ENCODE measurements at places on chromosomes 3 and 15.
A peak's percentile ranks its signal among the peaks of the same experiment; 100 is the strongest.

GRCh38 chr3:15271785-15272381, 60.5 kb downstream of the SH3BP5 start:
- DNase-seq: no peak

DNA sequence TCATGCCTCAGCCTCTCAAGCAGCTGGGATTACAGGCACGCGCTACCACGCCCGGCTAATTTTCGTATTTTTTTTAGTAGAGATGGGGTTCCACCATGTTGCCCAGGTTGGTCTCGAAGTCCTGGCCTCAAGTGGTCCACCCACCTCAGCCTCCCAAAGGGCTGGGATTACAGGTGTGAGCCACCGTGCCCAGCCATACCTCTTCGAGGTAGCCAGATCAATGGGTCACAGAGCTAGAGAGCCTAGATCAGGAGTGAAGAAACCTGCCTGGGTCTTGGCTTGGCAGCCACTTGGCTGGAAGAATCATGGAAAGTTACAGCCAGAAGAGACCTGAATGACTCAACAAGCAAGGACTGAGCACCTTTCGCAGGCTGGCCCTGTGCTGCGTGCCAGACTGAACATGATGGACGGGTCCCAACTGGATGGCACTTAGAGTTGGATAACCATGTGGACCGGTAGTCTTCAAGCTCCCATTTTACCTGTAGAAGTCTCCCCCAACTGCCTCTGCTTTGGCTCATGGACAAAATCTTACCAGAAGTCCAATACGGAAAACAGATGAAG, 29.7 kb downstream of the GNB5 start:
- no peak for DNase-seq

DNA sequence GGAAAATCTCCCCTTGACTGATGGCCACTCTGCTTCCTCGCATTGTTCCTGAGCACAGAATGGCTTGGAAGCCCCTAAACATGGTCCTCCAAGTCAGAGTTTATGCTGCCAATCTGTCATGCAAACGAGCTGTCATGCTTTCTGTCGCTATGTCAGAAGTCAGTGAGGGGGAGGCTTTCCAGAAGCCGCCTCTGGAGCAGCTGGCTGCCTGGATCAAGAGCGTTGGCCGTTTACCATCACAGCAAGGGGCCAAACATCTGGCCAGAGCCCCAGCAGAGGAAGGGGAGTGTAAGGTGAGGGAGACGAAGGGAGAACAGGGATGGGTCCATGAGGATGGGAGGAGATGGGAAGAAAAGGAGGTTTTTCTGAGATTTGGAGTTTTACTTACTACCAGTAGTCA, 372.6 kb upstream of the NR2F2 start:
- DNase-seq: no peak

DNA sequence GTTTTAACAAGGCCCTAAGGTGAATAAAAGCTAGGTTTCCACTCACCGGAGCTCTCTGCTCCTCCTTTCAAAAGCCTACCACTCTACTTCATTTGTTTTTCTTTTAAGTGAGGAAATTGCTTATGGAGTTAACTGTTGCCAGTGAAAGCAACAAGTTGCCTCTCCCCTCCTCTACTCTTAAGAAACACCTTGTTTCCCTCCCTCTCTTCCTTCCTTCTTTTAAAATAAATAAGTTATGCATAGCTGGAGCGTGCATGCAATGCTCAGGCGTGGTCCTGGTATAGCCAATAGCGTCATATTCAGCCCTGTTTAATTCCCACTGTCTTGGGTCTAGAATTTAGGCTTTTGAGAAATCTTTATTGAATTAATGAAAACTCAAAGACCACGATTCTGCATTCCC, 101.1 kb upstream of the IGF1R start:
- no peak for DNase-seq

DNA sequence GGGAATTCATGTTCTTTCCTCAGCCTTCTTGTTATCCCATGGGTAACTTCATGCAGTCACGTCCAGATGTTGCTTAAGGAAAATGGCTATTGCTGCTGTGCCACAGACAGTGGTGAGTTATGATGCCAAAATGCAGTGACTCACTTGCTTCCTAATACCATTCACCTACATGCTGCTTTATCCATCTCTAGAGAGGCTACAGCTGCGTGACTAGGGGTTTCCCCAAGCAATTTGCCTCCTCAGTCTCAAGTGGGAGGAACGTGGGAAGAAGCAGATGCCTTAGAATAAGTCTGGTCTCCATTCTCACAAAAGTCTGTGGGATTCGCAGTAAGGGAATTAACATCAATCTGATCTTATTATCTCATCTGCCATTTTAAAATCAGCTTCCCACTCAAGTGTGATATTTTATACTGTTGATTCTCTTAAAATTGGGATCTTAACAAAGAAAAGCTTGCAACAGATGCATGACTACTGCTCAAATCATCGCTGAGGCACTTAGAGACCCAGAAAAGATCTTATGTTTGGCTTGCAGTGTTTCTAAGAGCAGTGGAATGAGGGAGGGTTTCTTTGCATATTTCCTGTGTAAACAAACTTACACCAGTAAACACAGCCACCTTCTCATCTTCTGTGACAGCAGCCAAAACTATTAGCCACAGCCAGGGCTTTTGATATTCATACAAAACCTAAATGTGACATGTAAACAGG, 62.0 kb upstream of the ACP3 start:
- DNase-seq: peak; percentile 37

DNA sequence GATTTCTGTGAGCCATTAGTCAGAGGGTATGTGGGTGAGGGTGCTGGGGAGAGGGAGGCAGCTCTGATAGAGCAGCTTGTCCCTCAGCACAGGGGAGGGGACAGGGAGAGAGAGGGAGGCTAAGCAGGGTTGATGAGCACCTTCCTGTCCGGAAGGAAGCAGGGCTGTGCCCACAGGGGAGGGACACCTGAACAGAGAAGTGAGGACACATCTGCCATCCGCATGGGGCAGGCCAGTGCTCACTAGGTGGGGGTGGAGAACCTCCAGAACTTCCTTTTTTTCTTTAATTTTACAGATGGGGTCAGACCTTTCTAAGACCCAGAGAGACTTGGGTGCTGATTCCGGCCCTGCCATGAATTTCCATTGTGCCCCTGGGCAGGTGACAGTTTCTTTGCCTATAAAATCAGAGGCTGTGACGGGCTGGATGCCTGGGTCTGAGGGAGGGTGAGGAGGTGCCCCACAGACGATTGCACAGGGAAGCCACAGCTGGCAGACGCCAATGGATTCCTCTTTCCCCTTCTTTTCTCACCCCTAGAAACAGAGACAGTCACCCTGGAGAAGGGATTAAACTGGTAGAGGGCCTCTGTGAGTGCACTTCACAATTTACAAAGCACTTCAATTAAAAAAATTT, 4.1 kb upstream of the TGM5 start:
- DNase-seq: no peak

GRCh38 chr3:120821426-120821825, 78.9 kb downstream of the GTF2E1 start:
- DNase-seq: no peak

- DNase-seq: no peak
Measured at GRCh38 chr15:57364282-57365007, 11.9 kb upstream of the CGNL1 start.

GRCh38 chr15:26968806-26969205, 2.2 kb upstream of the GABRG3 start:
- DNase-seq: no peak

- DNase-seq: no peak
Measured at GRCh38 chr15:20340331-20340811, 201.2 kb downstream of the GOLGA6L6 start.

GRCh38 chr3:194177141-194177540, 41.2 kb downstream of the HES1 start:
- DNase-seq: no peak

DNA sequence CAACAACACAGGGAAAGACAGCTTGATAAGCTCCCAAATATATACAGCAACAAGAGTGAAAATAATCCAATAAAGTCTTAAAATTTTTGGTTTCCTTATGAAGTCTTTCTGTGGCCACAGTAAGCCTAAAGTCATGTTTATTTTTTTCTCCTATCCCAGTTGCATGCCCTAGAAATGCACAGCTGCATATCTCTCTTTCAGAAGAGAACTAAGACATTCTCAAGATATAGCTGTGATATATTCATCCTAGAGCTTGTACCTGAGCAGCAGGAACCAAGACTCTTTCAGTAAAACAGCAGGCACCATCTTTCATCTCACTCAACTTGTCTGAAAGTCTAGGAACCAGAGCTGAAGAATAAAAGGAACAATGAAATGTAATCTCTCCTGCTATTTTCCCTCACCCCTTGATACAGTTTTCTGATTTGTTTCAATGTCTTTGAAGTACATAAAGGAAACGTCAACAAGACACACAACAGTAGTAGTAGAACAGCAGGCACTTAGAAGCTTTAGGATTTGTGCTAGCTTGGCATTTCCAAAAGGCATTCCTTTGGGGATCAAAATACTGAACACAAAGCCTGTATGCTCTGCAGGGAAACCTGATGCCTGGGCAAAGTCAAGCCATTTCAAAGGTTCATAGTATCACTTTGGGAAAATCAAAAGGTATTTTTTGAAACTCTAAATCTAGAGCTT, 536.8 kb downstream of the PYDC2 start:
- no peak for DNase-seq

GRCh38 chr3:133468251-133468721, 68.4 kb downstream of the BFSP2 start:
- DNase-seq: no peak

GRCh38 chr3:133038731-133039375, 662 bp downstream of the TMEM108 start:
- DNase-seq: peak; percentile 4

GRCh38 chr3:45677033-45677446, 12.2 kb upstream of the SACM1L start:
- DNase-seq: peak; percentile 75

- no peak for DNase-seq
Measured at GRCh38 chr3:142021127-142021526, 128.2 kb downstream of the TFDP2 start.

GRCh38 chr15:80211976-80212375, 40.0 kb downstream of the CTXND1 start:
- DNase-seq: no peak

DNA sequence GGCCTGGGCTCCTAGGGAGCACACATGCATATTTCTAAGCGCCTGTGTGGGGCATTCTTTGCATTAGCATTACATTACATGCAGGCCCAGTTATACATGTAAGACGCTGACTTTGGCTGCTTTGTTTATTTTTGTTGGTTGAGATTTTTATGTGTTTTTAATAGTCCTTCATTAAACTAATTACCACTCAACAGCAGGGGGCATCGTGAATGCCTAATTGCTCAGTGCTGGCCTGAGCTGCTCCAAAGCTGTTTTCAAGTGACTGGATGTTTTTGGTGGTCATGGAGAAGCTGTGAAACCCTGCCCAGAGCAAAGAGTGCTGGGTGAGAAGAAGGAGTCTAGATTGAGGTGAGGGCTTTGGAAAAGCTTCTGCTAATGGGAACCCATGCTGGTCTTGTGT, 41.5 kb downstream of the GPD1L start:
- DNase-seq: peak; percentile 6

GRCh38 chr3:42176242-42177034, 85.3 kb downstream of the TRAK1 start:
- DNase-seq: no peak

DNA sequence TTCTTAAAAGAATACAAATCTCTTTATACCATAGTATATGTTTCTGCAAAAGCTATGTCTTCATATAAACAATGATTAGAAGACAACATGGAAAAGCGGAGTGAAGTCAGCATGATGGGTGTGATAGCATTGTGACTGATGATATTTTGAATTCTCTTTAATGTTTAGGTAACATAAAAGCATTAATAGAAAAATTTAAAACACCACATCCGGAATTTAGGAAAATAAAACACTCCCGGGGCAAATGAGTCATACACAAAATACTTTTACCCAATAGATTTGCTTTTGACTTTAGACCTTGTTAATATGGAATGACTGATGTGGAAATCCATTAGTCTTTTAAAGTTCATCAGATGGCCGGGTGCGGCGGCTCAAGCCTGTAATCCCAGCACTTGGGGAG, 134.7 kb downstream of the P3H2 start:
- peak; percentile 67 for DNase-seq

DNA sequence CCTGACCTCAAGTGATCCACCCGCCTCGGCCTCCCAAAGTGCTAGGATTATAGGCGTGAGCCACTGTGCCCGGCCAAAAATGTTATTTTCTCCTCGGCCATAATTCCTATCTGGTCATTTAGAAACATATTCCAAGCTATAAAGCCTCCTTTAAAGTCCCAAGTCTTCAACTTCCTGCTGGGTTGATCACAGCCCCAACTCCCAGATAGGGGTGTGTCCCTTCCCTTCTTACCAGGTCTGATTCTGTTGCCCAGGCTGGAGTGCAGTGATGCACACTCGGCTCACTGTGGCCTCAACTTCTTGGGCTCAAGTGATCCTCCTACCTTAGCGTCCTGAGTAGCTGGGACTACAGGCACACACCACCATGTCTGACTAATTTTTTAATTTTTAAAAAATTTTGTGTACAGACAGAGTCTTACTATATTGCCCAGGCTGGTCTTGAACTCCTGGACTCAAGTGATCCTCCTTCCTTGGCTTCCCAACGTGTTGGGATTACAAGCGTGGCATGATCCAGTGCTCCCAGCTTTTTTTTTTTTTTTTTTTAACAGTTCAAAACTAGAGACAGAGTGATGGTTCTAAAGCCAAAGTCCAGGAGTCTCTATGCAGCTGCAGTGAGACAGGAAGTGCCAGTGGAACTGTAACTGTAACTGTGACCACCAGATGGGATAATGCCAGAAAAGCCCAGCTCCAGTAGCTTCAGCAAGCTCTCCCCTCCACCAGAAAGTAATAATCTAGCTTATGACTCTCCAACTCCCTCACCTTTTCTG, 8.2 kb upstream of the PRKAR2A start:
- no peak for DNase-seq

- peak; percentile 22 for DNase-seq
Measured at GRCh38 chr3:155243512-155243921, 50.0 kb downstream of the STRIT1 start.

DNA sequence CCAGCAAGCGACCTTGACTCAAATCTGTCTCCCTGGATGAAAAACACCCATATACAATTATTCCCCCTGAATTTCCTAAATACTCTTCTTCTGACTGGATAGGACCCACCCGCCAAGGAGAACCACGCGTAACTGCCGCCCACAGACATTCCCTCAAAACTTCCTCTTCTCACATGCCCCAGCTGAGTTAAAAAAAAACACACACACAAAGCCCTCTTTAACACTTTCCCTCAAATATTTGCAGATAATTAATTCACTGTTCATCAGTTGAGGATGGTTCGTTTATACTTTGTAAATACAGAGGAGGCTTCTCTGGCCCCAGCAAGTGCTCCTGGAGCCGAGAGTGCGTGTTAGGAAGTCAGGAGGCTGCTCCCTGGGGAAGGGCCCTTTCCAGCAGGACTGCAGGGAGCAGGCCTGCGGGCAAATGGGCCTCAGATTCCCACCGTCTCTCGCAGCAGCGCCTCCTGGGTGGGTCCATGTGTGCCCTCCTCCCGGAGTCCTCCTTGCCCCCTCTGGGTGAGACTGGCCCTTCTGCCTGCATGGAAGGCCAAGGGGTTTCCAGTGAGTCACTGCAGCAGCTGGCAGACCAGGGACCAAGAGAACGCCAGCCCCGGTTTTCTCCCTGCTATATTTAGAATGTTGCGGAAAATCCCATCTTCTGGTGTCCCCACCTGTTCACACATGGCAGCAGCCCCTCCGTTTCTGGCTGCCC, 46.8 kb downstream of the MGLL start:
- peak; percentile 90 for DNase-seq
